ENCODE measurements at places on chromosomes 7 and 10.

DNA sequence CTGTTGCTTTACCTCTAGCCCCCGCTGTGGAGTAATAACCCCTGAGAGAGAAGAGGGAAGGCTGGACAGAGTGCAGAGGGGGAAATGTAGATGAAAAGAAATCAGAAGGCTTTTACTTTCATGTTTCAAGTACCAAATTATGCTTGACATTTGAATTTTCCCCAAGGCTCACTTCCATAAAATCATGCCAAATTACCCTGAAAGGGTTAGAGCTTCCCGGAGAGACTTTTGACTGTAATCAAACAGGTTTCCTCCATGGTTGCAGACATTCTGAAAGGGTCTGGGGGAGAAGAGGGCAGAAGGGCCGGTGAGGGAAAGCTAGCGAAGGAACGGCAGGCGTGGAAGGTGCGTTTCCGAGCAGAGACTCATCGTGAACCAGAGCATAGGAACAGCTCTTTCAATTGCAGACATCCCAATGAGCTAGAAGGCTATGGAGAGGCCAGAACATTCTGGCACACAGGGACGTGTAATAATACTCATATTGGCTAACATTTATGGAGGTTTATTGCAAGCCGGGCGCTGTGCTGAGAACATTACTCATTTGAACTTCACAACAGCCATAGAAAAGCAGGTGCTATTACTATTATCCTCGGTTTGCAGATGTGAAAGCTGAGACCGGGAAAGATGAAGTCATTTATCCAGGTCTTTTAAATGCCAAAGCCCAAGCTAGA, 620.8 kb upstream of the AUTS2 start:
- no peak for DNase-seq

GRCh38 chr7:27359181-27360125, 116.9 kb downstream of the EVX1 start:
- DNase-seq = no peak

- DNase-seq = no peak
Measured at GRCh38 chr10:85741626-85742300, 624.8 kb downstream of the GRID1 start.

DNA sequence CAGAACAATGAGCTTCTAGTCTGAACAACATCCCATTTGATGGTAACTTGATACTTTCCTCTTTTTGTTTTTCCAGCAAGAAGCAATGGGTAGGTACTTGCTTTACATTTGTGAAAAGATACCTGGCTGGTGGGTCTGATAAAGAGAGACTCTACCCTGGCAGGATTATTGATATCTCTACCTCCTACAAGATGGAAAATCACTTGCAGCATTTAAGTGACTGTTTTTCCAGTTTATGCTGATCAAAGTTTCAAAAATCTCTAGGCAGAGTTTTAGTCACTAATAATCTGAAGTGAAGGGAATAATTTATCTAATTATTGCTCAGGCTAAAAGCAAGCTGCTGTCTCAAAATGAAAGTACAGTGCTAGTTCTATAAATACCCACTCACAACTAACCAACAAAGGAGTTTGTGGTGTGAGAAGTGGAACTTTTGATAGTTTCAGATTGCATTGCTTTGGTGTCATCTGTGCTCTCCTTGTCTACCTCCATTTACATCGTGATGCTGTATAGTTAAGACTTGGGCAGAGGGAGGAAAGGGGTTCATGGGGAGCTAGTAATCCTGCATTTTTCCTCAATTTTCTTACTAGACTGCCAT, 86.0 kb upstream of the ANKRD1 start:
- no peak for DNase-seq

- DNase-seq = peak; percentile 15
Measured at GRCh38 chr10:46525177-46525823, 31.2 kb downstream of the GPRIN2 start.

GRCh38 chr10:50653758-50654157, 30.0 kb upstream of the SGMS1 start:
- no peak for DNase-seq

DNA sequence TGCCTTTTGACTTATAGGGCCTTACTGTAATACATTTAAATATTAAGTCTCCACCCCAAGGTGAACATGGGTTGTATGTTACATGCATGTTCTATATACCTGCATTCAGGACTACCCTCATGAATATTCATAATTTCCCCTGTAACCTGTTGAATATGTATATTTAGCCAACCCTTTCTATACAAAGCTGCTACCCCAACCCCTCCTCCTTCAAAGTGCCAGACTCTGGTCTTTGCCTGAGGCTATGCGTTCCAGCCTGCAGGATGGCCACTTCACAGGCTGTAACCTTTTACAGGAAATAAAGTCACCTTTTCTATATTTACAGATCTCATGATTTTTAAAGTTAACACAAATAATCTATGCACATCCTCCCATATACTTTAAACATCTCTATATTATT, 10.1 kb upstream of the UNC5B start:
- no peak for DNase-seq

DNA sequence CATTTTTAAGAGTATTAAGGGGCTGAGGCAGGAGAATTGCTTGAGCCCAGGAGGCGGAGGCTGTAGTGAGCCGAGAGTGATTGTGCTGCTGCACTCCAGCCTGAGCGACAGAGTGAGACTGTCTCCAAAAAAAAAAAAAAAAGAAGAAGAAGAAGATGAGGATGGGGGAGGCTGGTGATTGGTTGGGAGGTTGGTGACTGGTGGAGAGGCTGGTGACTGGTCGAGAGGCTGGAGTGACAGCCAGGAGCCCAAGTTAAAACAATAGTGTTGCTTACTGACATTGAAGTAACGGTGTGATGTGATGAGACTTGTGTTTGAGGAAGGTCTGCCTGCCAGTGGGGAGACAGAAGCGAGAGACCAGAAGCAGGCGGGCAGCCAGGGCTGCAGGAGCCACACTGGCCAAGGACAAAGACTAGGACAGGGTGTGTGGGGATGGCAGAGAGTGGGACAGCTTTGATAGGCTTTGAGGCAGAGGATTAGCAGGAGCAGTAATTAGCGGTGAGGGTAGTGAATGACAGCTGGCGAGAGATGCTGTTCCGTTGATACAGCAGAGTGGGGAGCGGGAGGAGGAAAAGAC, 4.9 kb downstream of the SRRT start:
- DNase-seq = no peak

DNA sequence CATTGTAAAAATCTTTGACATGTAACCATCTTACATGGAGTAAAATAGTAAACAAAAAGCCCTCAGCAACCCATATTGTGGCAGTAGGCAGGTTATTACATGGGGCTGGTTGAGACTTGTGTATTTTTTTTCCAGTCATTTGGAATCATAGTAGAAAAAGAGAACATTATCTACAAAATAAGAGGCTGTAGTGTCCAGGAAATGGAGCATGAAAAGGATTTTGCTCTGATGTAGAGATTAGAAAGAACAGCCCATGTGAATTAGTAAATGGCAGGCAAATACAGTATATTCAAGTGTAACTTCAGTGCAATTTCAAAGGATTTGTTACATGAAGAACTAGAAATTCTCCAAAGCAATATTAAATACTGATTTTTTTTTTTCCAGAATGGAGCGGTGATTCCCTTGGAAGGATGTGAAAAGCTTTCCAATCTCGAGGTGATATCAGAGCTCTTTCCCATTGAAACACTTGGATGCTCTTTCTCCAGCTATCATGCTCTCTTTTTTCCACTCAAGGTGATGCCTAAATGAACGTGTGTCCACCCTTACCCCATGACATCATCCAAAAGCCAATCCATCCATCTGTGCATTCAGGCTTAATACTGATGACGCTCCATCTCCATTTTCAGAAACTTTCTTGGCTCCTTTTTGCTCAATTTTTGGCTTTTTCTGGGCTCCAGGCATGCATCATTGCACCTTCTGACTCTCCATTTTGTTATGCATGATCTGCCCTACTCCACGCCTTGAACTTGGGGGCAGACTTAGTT, 1034.7 kb downstream of the TYW1 start:
- DNase-seq = no peak

DNA sequence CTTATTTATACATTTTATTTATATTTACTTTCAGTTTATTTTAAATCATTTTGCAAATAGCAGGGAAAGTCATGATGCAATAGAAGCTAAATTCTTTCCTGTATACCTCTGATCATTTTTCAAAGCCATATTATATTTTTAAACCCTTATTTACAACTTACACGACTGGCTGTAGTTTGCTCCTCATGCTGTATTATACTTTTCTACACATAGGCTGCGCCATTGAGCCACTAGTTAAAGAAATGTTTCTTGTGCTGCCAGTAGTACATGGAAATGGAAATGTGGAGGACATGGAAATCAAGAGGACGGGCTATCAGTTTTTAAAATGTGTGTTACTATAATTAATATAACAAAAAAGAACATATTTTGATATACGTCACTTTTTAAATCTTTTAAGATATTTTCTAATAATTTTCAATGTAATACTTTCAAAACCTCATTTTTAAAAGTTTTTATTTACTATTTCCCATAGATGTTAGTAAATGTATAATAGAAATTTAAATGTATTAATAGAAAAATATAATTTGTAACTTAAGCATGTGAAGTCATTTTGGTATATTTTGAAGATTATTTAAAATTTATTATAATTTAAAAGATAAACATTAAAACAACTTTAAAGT, 118.5 kb downstream of the VTI1A start:
- peak; percentile 38 for DNase-seq

DNA sequence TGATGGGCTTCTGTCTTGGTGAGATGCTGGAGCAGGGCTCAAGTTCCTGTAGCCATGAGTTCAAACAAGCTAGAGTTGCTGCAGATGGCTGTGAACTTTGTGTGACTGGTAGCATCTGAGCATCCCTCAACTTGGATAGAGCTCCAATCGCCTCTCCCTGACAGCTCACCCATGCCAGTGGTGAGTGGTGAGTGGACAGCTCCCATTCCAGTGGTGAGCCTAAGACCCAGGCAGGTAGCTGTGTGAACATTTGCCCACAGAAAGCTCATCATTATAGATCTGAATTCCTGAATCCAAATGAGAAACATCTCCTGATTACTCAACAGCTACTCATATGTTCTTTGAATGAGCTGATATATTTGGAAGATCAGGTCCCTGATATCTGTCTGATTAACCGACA, 25.3 kb downstream of the STEAP1B start:
- no peak for DNase-seq

DNA sequence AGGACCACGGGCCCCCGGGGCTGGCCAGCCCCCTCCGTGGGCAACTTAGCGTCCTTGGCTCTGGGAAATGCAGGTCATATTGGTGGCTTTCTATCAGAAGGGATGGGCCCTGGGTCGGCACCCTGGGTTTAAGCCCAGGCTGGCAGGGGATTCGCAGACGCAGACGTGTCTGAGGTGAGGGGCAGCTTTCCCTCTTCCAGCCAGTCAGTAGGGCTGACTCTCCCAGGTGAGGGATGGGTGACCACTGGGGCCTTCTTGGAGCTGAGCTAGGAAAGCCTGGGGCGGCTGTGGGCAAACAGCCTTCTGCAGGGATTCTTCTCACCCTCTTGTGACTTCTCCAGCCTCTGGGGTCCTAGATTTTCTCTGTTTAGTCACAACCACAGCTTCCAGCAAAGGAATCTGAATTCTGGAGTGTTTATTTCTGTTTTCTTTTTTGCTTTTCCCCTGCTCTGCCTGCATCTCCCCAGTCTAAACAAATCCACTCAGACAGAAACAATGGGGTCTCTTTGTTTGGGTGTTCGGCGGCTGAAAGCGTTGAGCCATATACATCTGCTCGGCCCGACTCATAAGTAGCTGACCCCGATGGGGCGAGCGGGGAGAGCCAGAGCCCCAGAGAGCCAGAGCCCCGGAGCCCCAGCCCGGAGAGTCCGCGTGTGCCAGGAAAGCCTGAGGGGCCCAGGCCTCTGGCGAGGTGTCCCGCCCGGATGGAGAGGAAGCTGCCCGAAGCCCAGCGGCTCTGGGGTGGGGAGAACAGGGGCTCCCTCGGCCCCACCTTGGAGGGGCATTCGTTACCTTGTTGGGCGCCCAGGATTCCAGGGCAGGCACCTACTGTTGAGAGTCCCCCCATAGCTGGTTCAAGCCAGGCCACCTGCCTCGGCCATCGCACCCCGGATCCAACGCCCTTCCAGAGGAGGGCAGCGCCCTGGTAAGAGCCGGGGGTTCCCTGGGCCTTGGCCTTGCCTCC, 2.0 kb downstream of the MNX1 start:
- no peak for DNase-seq

- no peak for DNase-seq
Measured at GRCh38 chr10:43765516-43765915, 116.8 kb upstream of the ZNF32 start.

DNA sequence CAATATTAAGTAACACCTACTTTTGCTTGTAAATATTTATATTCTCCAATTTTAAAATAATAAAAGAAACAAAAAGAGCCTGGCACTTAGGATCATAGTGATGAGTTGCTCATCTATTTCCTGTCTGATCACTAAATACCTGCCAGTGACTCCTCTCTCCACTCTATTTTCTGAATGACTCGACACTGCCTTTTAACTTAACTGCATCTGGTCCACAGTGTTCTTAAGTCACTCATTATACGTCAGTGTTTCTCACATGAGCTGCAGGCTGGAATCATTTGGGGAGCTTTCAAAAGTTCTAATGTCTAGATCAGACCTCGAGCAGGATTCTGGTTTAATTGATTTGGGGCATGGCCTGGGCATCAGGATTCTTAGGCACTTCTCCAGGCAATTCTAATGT, 78.0 kb upstream of the AGBL3 start:
- no peak for DNase-seq

DNA sequence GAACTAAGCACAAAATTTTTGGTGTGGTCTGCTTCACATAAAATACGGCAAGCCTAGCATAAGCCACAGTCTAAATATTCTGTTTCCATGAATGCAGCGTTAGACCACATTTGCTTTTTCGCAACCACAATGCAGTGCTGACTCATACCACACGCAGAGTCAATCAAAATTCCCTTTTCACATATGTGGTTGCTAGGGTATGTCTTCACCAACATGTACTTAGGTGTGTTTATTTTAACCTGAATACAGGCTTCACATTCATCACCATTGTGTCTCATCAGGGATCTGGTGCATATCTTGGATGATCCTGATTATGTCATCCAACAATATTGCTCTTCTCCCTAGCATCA, 90.8 kb downstream of the CHN2 start:
- no peak for DNase-seq

DNA sequence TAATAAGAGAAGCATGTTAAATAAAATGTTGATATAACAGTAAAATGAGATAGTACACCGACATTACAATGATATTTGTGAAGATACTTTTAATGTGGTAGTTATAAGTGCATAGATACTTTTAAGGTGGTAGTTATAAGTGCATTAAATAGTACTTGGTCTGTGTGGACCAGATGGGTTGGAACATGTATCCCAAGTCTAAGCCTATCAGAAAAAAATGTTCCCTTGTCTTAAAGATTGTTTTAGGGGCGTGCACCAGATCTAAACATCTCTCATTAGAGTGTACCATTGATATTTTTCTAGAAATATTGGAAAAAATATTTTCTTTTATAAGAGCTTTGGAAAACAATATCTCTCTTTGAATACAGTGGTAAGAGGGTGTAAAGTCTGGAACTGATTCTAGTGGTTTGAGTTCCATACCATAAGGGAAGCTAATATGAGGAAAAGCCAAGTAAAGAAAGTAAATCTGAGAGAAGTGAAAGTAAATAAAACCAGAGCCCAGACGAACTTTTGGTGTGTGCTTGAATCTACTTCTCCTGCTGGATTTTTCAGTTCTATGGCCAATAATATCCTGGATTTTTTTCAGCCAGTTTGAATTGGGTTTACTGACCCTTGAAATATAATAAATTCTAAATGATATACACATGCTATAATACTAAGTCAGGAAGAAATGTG, 175.3 kb downstream of the MBL2 start:
- DNase-seq = no peak

- DNase-seq = no peak
Measured at GRCh38 chr7:6165521-6166320, 106.7 kb downstream of the CYTH3 start.
